Stimulated activated CD8-positive, alpha-beta memory T cell treated with anti-CD3 and anti-CD28 coated beads, Interleukin-7, amount 100 ng/mL, for 1 hour (primary cell): ENCODE measurements at places on chromosomes 6 and 20.

- no peak for DNase-seq
These were observed 102.3 kb upstream of the MAP3K7 start for GRCh38 chr6:90689172-90689571.

DNA sequence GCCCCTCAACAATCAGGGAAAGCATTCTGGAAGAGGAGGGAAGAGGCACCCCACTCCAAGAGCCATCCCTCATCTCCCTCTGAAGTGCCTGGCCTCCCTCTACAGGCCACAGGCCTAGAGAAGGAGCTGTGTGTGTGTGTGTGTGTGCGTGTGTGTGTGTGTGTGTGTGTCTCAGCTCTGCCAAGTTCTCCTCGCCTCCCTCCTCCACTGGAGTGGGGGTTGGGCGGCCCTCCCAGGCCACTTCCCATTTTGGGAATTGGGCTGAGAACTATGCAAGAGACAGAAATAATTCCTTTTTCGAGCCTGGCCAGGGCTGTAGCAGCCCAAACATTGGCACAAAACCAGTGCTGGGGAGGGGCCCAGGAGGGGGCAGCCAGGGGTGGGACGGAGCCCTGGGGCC is 35.7 kb downstream of the KCNB1 start:
- DNase-seq: no peak

DNA sequence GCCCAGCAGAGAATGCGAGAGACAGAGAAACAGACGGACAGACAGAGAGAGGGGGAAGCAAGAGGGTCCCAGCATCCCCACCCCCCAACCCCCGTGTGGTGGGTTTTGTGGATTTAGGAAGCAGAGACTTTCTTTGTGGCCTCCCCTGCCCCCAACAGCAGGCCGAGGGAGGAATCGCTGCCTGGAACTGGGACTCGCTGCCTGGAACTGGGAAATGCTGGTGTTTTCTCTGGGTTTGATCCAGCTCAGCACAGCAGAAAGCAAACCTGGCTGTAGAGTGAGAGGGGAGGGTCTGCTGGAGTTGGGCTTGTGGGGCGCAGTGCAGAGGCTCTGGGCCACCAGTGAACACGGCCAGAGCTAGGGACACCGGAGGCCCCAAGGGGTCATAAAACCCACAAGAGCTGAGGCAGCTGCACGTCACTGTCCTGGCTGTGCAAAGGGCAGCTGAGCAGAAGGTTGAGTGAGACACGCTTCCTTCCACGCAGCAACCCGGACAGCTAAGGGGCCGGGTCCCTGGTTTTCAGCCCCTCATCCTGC is 181.8 kb downstream of the TAF4 start:
- no peak for DNase-seq

- no peak for DNase-seq
These were observed 96.6 kb downstream of the PXDC1 start for GRCh38 chr6:3654898-3655297.

DNA sequence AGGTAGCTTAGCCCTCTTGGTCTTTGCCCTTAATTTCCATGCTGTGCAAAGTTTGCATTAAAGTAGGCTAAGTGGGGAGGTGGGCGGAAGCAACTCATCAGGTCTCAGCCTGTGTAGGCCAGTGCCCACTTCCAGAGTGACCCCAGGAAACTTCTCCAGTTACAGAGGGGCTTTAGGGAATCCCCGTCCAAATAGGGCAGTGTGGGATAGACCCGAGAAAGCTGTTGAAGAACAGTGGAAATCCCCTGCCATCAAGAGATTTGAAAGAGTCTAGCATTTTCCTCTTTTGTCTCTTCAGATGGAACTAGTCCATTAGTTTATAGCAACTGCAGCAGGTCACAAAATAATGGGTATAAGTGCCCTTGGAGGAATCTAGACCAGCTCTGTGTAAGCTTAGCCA is 20.2 kb downstream of the SF3B5 start:
- DNase-seq: no peak

DNA sequence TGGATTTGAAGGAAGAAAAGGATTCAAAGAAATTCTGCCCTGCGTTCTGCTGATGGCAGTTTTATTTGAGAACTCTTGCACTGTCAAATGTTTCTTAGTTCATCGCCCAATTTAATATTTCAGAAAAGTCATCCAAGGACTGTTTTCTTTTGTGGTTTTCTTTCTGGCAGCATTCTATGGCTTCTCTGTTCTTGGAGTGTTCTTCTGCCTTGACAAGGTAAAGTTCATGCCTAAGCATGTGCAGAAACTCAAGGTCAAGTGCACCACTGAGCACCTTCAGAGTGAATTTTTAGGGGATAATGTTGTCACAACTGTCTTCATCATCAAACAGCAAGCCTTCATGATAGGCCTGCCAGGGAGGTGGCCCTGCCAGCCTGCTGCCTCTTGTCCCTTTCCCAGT is 225.6 kb downstream of the PLCB1 start:
- no peak for DNase-seq

GRCh38 chr20:19867074-19867473 is 109.0 kb downstream of the RIN2 start:
- DNase-seq: no peak

- DNase-seq: no peak
These were observed 14.6 kb downstream of the GATA5 start for GRCh38 chr20:62461157-62461556.

DNA sequence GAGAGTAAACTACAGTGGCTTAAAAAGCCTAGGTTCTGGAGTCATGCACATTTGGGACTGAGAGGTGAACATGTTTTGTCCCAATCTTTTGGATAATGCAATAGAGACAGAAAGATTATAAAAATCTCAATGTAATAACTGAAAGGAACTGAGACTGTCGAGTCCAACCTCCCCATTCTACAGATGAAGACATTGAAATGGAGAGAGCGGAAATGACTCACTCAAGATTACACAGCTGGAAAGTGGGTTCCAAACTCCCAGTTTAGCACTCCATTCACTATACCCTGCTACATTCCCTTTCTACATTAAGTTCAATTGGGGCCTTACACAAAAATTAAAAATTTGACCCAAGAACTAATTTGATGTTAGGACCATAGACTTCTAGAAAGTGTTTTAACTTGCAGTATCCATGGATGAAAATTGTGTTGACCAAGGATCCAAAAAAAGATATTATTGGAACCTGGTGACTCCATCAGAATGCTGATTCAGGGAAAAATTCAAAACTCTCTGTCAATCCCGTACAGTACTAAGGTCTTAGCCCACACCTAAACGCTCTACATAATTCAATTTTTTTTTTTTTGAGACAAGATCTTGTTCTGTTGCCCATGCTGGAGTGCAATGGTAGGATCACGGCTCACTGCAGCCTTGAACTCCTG is 1.5 kb upstream of the ILRUN start:
- no peak for DNase-seq
